ENCODE measurements at places on chromosomes 3 and 15.

DNA sequence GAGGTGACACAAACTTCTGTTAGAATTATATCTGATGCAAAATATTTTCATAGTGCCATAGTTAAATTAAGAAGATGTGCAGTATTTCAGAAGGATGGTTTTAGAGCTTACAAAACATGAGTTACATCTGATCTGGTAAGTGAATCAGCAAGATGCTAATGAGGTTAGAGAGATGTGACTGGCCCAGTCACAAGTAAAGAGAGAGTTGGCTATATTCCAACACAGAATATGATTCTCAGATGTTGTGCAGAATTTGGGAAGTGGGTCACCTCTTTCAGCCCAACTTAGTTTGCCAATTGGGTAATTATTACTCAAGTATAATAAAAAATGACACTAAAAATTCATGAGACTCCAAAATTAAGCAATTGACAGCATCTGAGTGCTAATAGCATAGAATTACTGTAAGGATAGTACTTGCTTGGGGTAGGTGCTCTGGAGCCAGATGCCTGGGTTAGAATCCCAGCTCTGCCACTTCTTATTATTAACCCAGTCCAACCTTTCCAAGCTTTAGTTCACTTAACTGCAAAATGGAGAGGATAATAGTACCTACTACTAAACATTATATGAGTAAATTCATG lies 30.8 kb downstream of the P2RY1 start:
- peak; percentile 45 for DNase-seq

GRCh38 chr3:103134023-103134724 lies 699.4 kb downstream of the ZPLD1 start:
- DNase-seq, result no peak

- DNase-seq, result peak; percentile 59
These were observed 135.2 kb downstream of the RYR3 start for GRCh38 chr15:33445984-33446383.

- DNase-seq, result peak; percentile 73
These were observed 676 bp downstream of the TCF12 start for GRCh38 chr15:56919031-56919608.

DNA sequence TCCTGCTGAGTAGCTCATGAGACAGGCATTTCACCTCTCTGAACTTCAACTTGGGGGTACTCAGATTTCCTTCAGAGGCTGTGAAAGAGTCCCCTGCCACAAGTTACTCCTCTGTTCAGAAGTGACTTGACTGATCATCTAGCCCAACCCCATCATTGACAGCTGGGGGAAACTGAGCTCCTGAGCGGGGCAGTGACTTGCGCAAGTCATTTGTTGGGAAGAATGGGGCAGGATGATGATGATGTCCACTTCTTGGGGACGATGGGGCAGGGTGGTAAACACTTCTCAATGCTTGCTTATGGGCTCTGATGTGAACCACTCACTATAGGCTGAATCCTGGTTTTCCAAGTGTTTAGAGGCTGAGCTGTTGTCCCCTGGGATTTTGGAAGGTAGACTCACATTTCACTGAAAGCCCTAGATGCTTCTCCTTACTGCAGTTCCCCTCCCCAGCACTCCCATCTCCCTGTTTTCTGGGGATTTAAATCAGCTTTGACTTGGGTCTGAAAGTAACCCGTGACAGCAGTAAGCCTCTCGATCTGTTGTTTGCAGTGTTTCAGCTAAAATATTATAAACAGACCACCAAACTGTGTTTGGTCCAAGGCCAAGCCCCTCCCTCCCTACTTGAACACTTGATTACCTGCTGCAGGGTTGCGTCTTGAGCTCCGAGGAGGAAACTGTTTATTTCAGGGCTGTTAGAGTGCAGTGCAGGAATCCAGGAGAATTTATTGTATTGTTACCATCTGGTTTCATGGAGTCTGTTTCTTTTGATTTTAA lies 25.1 kb downstream of the SMAD3 start:
- no peak for DNase-seq

GRCh38 chr3:9761919-9762318 lies 7.8 kb downstream of the CAMK1 start:
- no peak for DNase-seq

GRCh38 chr3:141114816-141115460 lies 63.8 kb downstream of the SPSB4 start:
- peak; percentile 20 for DNase-seq

DNA sequence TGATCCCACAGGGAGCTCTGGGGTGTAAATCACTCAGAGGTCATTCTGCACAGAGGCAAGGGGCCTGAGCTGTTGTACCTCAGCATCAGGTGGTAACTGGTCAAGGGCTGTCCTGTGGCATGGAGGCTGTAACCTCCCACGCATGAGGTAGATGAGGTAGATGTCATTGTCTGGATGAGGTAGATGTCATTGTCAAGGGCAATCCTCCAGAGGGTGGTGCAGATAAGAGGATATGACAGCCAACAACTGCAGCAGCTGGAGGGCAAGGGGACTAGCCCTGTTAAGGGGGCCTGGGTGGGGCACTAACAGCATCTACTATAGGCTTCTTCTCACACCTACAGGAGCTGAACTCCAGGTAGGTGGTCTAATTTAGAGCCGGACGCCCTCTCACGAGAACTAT lies 55.6 kb downstream of the THRB start:
- DNase-seq, result peak; percentile 35

DNA sequence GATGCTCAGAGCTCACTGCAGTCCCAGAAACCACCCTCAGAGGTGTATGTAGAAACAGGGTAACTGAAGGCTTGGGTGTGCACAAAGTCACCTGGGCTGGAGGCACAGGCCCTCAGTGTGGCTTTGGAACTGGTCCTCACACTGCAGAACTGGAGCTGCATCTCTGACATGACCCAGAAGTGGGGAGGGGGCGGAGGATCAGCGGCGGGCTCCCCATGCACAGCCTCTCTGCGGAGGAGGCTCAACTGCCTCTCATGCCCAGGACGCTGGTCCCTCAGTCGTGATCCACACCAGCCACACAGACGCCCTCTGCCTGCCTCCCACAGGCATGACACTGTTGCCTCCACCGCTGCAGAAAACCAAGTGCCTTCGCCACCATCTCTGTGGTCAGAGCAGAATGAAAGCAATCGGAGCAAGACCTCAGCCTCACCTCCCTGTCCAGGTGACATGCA lies 73.7 kb downstream of the TM2D3 start:
- peak; percentile 62 for DNase-seq

- DNase-seq, result peak; percentile 34
These were observed 107.2 kb upstream of the RASGRP1 start for GRCh38 chr15:38671675-38672254.

DNA sequence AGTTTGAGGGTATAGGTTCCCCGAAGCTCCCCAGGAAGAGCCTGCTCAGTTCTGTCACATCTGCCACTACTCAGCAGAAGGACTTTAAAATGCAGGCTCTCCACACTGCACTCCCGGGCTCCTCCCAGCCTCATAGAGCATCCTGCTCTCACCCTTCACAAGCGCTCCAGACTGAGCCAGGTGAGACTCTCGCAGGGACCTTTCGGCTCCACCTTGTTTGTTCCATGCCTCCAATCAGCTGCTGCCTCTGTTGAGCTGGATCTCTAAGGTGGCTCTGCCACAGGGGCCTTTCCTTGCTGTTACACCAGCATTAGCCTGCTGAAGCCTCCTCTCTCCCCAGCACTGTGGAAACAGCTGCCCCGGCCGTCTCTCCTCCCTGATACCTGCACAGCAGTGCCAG lies 56.1 kb downstream of the SLCO3A1 start:
- no peak for DNase-seq

DNA sequence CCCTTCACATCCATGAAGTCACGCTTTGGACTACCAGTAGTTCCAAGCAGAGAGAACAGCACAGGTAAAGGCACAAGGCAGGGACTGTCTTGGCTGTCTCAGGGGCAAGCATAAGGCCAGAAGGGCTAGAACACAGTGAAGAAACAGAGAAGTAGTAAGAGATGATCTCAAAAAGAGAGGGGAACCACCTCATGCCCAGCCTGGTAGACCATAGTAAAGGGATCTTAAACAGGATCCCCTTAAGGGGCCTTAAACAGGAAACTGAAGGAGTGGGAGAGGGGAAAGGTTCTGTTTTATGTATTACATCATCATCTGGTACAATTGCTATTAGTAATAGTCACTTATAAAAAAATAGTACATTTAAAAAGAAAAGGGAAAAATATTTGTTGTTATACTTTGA lies 25.8 kb downstream of the P2RY1 start:
- DNase-seq, result no peak

DNA sequence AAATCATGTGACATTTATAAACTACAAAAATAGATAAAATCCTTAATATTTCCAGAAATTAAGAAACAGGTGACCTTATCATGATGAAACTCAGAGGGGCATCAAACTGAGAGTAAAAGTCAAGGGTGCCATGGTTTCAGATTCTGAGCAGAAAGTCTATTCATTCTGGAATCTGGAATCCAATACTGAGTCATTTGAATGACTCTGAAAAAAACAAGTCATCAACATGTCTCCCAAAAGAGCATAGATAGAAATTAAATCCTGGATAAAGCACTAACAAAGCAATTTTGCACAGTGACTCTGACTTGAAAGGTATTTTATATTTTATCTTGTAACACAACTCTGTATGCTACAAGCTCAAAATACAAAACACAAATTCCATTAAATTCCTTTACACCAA lies 23.4 kb downstream of the STAC start:
- DNase-seq, result no peak

- DNase-seq, result no peak
These were observed 26.7 kb downstream of the HCN4 start for GRCh38 chr15:73341886-73342600.

DNA sequence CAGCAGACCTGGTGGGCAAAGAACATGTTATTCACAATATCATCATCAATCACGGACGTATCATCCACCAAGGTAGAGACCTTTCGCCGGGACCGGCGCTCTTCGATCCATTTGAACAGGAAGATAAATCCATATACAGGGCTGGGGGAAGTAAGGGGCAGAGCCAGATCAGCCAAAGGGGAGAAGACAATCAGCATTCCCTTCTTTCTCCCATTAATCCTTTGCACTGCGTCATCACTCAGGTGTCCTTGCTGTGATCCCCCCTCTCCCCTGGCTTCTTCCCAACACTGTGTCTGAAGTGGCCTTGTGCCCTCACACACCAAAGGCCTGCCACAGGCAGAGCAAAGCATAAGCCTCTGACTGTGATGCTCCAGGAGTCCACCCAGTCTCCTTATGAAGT lies 36.4 kb downstream of the SEMA3G start:
- DNase-seq, result no peak

GRCh38 chr3:157078131-157078810 lies 81.7 kb downstream of the CCNL1 start:
- DNase-seq, result no peak

DNA sequence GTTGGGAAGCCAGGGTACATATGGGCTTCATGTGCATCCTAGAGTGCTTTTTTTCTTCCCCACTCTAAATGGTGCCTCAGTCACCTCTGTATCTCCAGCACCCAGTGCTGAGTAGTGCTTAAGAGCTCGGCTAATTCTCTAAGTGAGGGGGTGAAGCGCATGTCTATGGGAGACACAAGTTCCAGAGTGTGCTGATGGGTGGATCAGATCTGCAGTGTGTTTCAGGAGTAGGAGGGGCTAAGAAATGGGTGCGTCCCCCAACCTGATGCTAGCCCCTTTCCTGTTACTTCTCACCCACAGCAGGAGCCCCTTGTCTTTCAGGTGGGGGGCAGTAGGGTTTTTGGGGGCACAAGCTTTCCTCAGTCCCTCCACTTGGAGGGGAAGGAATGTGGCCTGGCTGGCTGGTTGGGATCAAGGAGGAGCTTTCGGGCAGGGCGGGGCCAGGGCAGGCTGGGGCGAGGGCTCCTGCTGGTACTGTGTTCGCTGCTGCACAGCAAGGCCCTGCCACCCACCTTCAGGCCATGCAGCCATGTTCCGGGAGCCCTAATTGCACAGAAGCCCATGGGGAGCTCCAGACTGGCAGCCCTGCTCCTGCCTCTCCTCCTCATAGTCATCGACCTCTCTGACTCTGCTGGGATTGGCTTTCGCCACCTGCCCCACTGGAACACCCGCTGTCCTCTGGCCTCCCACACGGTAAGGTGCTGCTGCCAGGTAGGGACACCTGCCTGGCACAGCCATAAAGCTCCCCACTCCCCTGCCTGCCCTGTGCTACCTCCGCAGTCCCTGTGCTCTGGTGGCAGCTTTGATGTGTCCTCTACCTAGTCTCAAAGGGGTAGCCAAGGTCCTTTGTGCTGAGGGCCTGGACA lies at the start of gene IL17RE:
Gene IL17RE, plus strand, starts transcription at position 477 of the 866 bp plus-strand sequence. Its CDS starts 85 bp downstream, at position 562.
- DNase-seq, result peak; percentile 52

- peak; percentile 78 for DNase-seq
These were observed 34.1 kb downstream of the AKAP13 start for GRCh38 chr15:85414495-85414894.

DNA sequence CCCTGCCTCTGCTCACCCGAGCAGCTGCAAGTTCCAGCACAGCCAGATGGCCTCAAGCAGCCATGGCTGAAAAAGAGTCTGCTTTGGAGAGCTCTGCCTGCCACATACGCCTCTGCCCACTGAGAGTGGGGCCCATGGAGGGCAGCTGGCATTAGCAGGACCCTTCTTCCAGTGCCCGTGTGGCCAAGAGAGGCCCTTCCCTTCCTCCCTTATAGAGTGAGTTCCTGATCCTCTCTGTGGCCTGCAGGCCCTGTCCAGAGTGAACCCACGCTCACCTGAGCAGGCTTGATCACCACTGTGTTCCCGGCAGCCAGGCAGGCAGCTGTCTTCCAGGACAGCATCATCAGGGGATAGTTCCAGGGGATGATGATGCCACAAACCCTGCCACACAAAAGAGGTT lies 41.4 kb upstream of the SLC41A3 start:
- DNase-seq, result no peak

GRCh38 chr3:27576171-27576570 lies 92.0 kb upstream of the SLC4A7 start:
- no peak for DNase-seq

GRCh38 chr3:8550611-8551010 lies 49.0 kb downstream of the LMCD1 start:
- DNase-seq, result no peak

GRCh38 chr3:65556934-65557577 lies 481.7 kb downstream of the MAGI1 start:
- DNase-seq, result no peak

GRCh38 chr3:38067508-38068233 lies 28.7 kb downstream of the DLEC1 start:
- peak; percentile 41 for DNase-seq

GRCh38 chr3:88058306-88058580 lies 562 bp downstream of the CGGBP1 start:
- no peak for DNase-seq

DNA sequence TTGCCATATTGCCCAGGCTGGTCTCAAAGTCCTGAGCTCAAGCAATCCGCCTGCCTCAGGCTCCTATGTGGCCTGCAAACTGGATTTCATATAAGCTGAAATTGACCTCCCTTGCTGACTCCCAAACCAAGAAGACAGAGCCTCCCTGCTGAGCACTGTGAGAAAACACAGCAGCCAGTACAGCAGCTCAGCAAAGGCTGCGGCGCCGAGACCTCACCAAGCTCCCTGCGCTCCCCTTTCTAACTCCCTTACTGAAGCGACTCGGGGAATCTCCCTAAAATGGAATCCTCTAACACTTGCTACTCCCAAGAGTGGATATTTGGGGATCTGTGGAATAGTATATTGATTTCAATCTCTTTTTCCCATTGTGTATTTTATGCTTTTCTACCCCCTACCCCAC lies 34.6 kb downstream of the MUC20 start:
- no peak for DNase-seq
